Activated CD4-positive, alpha-beta T cell treated with anti-CD3 and anti-CD28 coated beads, Interleukin-2, amount 50 U/mL, for 4 hours (primary cell): ENCODE measurements at places on chromosomes 4 and X.

DNA sequence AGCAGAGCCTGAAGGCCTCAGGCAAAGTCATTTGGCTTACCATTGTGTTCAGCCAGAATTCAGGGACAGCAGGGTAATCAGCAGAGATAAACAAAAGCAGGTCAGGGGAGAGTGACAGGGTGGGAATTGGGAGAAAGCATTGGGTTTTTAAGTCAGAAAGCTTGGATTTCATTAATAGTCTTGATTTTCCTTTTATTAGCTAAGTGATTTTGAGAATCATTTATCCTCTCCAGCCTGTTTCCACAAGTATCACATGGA is 410.1 kb downstream of the HNRNPD start:
- DNase-seq: no peak

GRCh38 chr4:73419106-73420038 is 15.3 kb downstream of the ALB start:
- no peak for DNase-seq

GRCh38 chr4:182745237-182745636 is 171.9 kb downstream of the DCTD start:
- DNase-seq: no peak

DNA sequence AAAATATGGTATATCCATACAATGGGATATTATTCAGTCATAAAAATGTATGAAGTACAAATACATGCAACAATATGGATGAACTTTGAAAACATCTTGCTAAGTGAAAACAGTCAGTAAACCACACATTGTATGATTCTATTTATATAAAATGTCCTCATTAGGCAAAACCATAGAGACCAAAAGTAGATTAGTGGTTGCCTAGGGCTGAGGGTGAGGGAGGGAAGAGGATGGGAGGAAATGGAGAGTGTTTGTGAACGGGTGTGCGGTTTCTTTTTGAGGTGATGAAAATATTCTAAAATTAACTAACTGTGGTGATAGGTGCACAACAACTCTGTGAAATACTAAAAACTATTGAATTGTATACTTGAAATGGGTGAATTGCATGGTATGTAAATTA is 29.6 kb downstream of the TEX11 start:
- no peak for DNase-seq

DNA sequence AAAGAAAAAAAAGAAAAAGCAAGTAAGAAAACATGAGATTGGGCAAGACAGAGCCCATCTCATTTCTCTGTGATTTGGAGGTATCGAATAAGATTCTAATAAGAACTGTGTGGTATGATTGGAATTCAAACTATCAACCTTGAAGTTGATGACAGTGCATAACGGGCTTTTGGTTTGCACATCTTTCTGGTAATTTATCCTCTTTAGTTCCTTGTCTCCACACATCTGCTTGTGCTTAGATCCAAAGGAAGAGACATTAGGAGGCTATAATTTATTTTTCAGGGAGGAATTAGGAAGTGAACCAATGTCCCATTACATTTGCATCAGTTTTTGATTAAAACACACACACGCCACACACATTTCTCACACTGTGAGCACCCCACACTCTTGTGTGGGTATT is 149.9 kb downstream of the ARSF start:
- DNase-seq: no peak
